ENCODE measurements at places on chromosomes 6 and 20. TPM values are rescaled to one million over a fixed set of nuclear protein-coding genes. Genes with fewer than 3 reads are reported as not detected.

ELOVL2 gene
- not detected for total RNA-seq

CRISP2 gene
- not detected for total RNA-seq

HCRTR2 gene
- total RNA-seq, result not detected

SLC22A16 gene
- total RNA-seq, result not detected

CLPSL2 gene
- total RNA-seq, result not detected

GATA5 gene
- total RNA-seq, result not detected

SALL4 gene
- total RNA-seq, result 0.06 TPM

Measured in activated CD8-positive, alpha-beta memory T cell treated with anti-CD3 and anti-CD28 coated beads, Interleukin-2, amount 10 ng/mL, durations not matched to agents 7 days and 5 days (primary cell).